ENCODE measurements at places on chromosomes 6 and 20.

GRCh38 chr6:154478701-154479060 is 31.8 kb downstream of the CNKSR3 start:
- no peak for DNase-seq

DNA sequence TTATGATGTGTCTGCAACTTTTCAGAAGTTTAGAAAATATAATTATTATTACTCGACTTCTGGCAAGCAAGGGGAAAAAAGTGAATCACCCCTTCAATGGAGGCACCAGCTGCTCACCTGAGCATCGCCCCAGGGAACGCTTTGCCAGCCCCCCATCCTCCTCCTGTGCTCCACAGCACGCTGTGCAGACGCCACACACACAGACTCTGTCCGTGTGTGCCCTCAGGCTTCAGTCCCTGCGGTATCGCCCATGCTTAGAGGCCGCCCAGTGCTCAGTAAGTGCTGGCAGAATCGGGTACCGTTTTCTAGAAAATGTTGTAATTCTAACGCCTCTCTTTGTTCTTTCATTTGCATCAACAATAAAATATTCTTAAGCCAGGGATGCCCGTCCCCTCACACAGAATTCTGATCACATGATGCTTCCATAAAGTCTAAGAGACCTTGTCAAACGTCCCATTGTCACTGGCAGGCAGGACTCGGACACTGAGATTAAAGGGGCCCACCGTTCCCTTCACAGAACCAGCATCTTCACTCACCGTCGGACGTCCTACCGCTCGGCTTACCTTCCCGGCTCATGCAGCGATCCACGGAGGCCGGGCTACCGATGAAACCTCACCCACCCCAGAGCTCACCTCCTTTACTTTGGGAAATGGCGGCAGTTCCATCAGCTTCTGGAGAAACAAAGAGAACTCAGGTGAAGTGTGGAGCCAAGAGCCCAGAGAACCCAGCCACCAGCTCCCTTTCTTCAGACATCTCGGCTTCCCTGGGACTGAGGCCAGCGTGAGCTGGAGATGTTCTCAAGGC is 105.5 kb downstream of the DLL1 start:
- DNase-seq, result no peak

DNA sequence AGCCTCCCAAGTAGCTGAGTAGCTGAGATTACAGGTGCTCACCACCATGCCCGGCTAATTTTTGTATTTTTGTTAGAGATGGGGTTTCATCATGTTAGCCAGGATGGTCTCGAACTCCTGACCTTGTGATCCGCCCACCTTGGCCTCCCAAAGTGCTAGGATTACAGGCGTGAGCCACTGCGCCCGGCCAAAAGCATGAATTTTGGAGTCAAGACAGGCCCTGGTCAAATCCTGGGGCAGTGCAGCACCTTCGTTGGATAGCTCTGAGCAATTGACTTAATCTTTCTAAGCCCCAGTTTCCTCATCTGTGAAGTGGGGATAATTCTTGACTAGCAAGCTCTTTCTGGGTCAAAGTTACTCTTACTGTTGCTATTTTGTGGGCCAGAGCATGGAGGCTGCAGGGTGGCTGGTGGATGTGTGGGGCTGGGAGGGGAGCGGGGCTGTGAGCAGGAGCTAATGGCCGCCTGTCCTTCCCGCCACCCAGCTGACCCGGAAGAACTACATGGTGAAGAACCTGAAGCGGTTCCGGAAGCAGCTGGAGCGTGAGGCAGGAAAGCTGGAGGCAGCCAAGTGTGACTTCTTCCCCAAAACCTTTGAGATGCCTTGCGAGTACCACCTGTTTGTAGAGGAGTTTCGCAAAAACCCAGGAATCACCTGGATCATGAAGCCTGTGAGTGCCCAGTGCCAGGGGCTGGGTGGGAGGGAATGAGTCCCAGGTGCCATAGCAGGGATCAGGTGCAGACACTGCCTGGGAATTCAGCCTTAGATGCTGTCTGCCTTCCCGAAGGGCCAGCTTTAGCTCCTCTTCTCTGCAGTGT is 39.0 kb downstream of the TTLL9 start:
- DNase-seq, result no peak

GRCh38 chr6:43297644-43298564 is at the start of gene SLC22A7:
Gene SLC22A7 (plus strand): TSS chr6:43298260. CDS start chr6:43298359, 99 bp downstream.
- no peak for DNase-seq

- DNase-seq, result no peak
Observed at GRCh38 chr6:19995575-19996257, 158.5 kb downstream of the ID4 start.

All from stimulated activated CD8-positive, alpha-beta memory T cell treated with anti-CD3 and anti-CD28 coated beads, Interleukin-4, amount 100 ng/mL, for 1 hour (primary cell).